Peyer's patch (tissue), 4 donors: ENCODE measurements at places on chromosomes 1 and 21. TPM values are rescaled to one million over a fixed set of nuclear protein-coding genes. Genes with fewer than 3 reads are reported as not detected.

GRCh38 chr1:214386747-214387146 lies 105.8 kb downstream of the SMYD2 start:
- H3K27me3 ChIP-seq, result no peaks in the 10 kb centered on the region
- no peak for DNase-seq
- H3K4me1 ChIP-seq, result no peaks in the 10 kb centered on the region
- no peak overlapping the region for H3K4me3 ChIP-seq

Gene HMCN1
- 1.5 TPM for total RNA-seq

DNA sequence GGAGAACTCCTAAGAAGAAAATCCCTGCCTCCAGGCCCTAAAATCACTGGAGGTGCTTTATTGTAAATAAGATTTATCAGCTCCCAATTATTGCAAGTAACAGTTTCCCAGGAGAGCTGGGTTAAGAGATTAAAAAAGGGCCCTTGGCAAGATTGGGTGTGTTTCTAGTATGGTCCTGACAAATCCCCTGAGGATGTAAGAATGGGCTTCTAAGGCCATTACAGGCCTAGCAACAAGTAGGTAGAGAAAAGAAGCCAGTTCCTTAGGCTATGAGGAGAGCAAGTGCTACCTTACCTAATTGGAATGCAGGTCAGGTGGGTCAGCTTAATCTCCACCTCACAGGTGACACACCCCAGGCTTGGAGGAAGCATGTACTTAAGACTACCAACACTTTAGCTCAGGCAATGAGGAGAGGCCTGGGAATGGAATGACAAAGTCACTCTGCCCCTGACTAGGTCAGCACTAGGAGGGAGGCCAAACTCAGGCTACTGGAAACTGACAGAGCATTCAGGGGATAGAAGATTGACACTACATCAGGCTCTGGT lies 6.8 kb upstream of the OTUD7B start:
- no peaks in the 10 kb centered on the region for H3K27me3 ChIP-seq
- H3K27ac ChIP-seq, result no peak overlapping the region
- peaks cover 7% of the 10 kb centered on the region for H3K4me1 ChIP-seq
- DNase-seq, result no peak
- no peak overlapping the region for H3K4me3 ChIP-seq

- H3K36me3 ChIP-seq, result no peaks in the 10 kb centered on the region
- H3K4me3 ChIP-seq, result no peak overlapping the region
- no peak for DNase-seq
- H3K27ac ChIP-seq, result no peak overlapping the region
- H3K27me3 ChIP-seq, result no peaks in the 10 kb centered on the region
Observed at GRCh38 chr21:35461700-35462099, 412.6 kb upstream of the RUNX1 start.

GRCh38 chr1:174451408-174451807 lies 3.6 kb downstream of the GPR52 start:
- DNase-seq, result no peak
- no peak overlapping the region for H3K4me3 ChIP-seq
- no peak overlapping the region for H3K27ac ChIP-seq
- no peaks in the 10 kb centered on the region for H3K4me1 ChIP-seq
- H3K36me3 ChIP-seq, result no peaks in the 10 kb centered on the region

DNA sequence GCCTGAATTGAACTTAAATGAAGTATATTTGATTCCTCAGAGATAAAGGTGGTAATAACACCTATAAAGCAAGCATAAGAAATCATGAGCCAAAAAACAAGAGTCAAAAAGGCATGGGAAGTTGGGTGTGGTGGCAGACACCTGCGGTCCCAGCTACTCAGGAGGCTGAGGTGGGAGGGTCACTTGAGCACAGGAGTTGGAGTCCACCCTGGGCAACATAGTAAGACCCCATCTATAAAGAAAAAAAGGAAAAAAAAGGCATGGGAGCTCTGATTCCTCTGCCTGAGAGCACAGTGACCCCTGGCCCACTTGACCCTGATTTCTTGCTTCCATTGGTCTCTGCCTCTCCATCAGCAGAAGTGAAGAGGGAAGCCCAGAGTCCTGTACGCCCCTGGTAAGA lies 40.3 kb downstream of the MT1HL1 start:
- H3K27me3 ChIP-seq, result no peaks in the 10 kb centered on the region
- no peak overlapping the region for H3K4me3 ChIP-seq
- no peaks in the 10 kb centered on the region for H3K36me3 ChIP-seq
- DNase-seq, result no peak
- H3K4me1 ChIP-seq, result no peaks in the 10 kb centered on the region
- no peak overlapping the region for H3K27ac ChIP-seq
